ENCODE measurements at places on chromosomes 7 and 10.

DNA sequence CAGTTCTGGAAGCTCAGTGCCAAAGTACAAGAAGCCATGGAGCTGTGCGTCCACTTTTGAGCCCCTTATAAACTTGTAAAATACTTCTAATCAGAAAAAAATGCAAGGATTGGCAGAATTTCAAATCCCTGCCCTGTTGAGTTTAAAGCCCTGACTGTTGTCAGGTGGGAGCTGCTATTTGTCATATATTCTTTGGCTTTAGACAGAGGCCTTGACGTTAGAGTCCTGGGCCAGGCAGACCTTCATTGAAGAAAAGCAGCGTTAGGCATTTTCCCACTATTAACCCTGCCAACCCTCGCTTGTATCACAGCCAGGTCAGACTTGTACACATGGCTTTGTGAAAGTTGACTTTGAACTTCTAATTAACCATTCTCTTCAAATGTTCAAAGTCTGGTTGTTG, 155.4 kb downstream of the TWIST1 start:
- peak; percentile 13 for DNase-seq

GRCh38 chr7:87000344-87000743, 59.1 kb downstream of the ELAPOR2 start:
- DNase-seq: no peak

DNA sequence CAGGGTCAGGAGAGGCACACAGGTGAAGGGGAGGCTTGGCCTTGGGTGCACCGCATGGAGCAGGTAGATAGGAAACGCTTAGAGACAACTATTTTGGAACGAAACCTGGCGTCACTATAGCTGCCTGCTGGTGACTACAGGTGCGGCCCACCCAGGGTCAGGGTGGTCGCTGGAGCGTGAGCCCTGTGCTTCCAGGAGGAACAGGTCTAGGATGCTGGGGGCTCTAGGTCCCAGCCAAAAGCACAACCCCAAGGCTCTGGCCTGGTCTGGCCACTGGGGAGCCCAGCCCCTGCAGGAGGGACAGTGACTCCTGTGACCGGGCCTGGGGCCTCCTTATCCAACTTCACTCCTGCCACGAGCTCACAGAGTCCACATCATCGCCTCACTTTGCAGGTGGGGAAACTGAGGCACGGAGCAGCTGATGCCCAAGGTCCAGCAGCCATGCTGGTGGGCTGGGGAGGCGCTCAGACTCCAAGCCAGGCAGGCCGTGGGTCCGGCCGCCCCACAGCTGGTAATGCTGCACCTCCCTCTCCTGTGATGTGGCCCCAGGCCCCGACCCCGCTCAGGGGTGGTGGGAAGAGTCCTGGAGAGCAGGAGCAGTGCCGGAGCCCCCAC, 9.0 kb downstream of the LFNG start:
- no peak for DNase-seq

- no peak for DNase-seq
Measured at GRCh38 chr10:93123766-93124165, 50.1 kb downstream of the CYP26A1 start.

DNA sequence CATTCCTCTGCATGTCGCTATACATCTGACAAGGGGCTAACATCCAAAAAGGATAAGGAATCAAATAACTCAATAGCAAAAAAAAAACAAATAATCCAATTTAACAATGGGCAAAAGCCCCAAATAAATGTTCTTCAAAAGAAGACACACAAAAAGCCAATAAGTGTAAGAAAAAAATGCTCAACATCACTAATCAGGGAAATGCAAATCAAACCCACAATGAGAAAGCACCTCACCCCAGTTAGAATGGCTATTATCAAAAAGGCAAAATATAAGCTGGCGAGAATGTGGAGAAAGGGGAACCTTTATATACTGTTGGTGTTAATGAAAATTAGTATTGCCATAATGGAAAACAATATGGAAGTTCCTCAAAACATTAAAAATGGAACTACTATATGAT, 14.3 kb downstream of the ARHGAP12 start:
- no peak for DNase-seq

GRCh38 chr7:37394158-37394557, 54.5 kb downstream of the ELMO1 start:
- DNase-seq: no peak

- peak; percentile 57 for DNase-seq
Measured at GRCh38 chr7:41045556-41046123, 657.2 kb downstream of the INHBA start.

DNA sequence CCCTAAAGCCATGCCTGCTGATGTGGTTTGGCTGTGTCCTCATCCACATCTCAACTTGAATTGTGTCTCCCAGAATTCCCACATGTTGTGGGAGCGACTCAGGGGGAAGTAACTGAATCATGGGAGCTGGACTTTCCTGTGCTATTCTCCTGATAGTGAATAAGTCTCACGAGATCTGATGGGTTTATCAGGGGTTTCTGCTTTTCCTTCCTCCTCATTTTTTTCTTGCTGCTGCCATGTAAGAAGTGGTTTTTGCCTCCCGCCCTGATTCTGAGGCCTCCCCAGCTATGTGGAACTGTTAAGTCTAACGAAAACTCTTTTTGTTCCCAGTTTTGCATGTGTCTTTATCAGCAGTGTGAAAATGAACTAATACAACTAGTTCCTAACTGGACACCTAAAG, 11.8 kb downstream of the MACROH2A2 start:
- no peak for DNase-seq

- DNase-seq: peak; percentile 14
Measured at GRCh38 chr10:2509081-2509531, 558.2 kb upstream of the PFKP start.

DNA sequence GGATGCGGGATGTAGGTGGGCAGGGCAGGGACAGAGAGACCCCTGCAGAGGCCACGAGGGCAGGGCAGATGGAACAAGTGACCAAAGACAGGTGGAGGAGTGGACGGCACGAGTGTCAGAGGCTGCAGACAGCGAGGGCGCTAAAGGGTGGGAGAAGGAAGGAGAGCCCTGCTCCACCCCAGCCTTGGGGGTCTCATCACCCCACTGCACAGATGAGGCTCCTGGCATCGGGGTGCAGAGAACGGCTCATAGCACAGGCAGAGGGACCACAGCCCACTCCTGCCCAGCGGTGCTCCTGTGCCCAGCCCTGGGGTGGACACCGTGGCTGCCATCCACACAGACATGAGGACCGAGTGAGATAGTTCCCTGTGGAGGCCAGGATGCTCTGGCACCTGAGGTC, 2.2 kb upstream of the LAT2 start:
- no peak for DNase-seq

DNA sequence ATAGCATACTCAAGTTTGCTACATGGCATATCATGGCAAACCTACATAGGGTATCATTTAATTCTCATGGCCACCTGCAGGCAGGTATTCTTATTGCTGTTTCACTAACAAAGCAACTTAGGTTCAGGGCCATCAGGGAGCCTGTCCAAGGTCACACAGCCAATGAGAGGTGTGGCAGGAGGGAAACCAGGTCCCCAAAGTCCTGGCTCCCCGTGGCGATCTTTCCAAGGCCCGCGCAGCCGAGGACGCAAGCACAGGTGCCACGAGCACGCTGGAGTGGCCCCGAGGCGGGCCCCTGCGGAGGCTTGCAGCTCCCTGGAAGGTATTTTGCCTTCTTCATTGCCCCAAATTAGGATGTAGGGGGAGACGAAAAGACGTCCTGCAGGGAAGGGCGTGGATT, 20.8 kb downstream of the PRKAG2 start:
- no peak for DNase-seq

DNA sequence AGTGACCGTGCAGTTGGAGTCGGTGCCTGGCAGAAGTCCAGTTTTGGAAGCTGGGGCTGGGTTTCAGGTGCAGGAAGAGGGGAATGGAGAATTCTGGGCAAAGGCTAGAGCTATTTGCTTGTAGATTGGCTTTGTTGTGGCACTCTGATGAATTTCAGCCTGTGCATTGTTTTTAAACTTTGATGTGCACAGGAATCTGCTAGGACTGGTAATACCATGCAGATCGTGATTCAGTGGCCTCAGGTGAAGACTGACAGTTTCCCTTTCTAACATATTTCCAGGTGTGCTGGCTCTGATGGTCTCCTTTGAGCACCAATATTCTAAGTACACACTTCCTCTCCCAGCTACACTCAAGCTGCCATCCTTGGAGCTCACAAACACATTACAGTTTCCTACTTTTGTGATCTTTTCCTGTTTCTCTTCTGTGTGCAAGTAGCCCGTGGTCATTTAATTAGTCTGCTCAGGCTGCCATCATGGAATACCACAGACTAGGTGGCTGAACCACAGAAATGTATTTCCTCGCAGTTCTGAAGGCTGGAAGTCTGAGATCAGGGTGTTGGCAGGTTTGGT, 55.6 kb downstream of the NOC3L start:
- peak; percentile 11 for DNase-seq

GRCh38 chr7:40922316-40922670, 780.6 kb downstream of the INHBA start:
- DNase-seq: peak; percentile 99

Data from foreskin keratinocyte (primary cell).